ENCODE measurements at places on chromosomes 1 and 21.

DNA sequence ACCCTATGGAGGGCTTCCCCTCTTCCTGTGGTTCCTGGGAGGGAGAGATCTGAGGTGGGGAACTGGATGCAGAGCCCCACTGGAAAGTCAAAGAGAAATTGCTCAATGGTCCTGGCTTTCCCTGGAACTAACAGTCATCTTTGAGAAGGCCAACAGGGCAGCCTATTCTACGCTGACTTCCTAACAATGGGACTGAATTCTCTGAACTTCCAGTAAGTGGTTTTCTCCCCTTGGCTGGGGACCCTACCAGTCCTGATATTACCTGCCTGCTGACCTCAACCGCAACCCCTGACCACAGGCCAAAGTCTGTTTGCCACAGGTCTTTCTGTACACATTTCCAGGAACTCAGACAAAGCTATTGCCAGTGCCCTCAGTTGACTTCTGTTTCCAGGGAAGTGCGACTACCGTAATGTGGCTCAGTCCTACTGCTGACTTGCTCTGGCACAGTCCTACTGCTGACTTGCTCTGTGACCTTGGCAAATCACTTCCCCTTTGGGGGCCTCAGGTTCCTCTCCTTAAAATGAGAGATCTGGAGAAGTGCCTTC, 55.3 kb downstream of the C8B start:
- no peak for DNase-seq

DNA sequence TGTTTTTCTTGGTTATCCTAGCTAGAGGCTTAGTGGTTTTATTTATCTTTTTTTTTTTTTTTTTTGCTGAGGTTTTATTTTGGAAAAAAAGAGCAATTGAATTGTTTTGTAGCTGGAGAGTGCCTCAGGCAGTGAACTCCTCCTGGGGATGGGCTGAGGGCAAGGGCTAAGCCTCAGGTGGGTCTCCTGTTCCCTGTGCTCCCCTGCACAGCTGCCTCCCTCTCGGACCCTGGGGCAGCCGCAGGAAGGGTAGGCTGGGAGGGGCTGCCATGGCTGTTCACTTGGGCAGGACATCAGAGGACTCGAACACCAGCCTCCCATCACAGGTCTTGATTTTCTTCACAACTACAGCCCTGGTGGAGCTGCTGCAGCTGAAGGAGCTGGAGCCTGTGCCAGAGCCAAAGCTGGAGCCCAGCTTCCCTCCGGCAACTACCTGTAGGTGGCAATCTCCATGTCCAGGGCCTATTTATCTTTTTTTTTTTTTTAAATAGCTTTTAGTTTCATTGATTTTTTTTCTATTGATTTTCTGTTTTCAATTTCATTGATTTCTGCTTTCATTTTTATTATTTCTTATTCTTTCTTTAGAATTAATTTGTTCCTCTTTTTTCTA, 28.9 kb downstream of the LEPR start:
- DNase-seq = no peak

- DNase-seq = no peak
Measured at GRCh38 chr1:177600321-177600720, 369.5 kb downstream of the SEC16B start.

- no peak for DNase-seq
Measured at GRCh38 chr1:118842452-118843201, 145.5 kb downstream of the TBX15 start.

DNA sequence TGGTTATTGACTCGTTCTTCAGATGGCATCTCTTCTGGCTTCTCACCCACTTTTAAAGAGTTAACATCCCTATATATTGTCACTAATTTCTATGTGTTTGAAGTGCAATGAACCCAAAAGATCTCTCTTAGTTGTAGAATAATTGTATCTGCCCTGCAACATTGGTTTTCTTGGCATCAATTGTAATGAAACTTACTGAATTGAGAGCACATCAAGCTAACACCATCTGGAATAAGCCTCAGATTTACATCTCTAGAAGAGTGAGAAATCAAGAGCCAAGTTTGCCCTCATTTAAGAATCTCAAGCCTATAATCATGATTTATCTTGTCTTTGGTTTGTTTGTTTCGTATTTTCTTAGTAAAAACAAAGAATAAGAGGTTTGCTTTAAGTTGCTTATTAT, 372.6 kb upstream of the LRRC7 start:
- peak; percentile 93 for DNase-seq

DNA sequence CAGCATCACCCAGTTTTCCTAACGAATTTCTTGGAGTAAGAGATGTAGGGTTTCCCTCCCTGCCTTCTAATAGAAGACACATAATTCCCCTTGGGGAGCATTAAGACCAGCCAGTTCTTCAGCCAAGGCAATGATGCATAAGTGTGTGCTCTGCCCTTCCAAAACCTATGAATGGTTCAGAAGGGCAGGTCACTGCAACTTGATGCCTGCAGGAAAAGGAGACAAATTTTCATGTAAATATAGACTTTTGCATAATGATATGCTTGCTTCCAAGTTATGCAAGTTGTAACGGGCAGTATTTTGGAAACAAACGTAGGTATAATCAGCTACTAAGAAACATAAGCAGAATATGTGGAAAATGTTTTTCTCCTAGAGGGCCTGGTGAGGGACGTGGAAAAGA, 31.6 kb downstream of the PTGS2 start:
- no peak for DNase-seq

DNA sequence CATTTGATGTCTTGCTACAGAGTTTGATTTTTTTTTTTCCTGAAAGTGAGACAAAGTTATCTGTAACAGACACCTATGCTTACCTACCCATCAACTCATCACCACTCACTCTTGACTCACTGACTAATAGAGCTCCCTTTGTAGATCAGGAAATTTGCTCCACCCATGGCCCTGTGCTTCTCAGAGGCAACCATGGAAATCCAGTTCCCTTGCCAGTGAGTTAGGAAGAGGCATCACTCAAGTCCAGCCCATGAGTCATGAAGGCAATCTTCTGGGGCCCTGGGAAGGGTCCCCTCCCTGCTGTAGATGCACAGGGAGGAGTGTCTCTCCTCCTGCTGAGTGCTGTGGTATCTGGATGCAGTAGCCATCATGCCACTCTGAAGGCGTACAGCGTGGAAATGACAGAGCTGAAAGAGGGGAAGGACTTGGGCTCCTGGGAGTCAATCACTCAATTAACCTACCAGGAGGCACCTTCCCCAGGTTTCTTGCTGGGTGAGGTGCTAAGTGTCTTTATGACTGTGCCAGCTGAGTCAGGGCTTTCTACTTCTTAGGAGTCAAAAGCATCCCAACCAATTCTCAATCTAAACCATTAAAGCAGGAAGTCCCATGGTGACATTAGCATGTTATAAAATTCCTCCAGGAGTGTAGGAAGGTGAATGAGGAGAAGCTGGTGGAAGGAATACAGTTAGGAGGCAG, 56.1 kb downstream of the DNTTIP2 start:
- no peak for DNase-seq

DNA sequence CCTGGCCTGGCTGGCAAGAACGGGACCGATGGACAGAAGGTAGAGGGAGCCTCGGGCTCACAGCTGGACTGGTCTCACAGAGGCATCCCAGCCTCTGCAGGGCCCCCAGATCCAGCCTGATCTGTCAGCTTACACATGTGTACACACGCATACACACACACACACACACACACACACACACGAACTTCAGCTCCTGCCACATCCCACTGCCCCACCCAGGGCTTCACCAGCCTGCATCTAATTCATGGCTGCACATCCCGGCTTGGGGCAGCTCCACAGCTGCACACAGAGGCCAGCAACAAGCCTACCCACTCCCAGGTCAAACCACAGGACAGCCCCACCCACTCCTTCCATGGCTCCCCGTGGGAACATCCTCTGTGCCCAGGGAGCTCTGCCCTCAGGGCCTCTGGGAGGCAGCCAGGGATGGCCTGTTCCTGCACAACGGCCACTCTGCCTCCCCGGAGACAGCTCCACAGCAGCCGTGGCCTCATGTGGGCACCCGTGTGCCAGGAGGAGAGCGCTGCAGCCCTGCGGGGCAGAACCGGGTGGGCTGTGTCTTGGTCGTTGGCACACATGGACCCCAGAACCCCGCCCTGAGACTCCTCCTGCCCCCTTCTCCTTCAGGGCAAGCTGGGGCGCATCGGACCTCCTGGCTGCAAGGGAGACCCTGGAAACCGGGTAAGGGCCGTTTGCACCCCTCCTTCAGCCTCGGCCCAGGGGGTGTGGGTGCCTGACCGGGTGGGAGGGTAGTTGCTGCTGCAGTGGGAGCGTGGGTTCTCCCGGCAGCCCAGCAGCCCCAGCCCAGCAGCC, 19.1 kb downstream of the COL6A2 start:
- no peak for DNase-seq

- DNase-seq = no peak
Measured at GRCh38 chr21:37636152-37636860, 269.7 kb downstream of the DYRK1A start.

DNA sequence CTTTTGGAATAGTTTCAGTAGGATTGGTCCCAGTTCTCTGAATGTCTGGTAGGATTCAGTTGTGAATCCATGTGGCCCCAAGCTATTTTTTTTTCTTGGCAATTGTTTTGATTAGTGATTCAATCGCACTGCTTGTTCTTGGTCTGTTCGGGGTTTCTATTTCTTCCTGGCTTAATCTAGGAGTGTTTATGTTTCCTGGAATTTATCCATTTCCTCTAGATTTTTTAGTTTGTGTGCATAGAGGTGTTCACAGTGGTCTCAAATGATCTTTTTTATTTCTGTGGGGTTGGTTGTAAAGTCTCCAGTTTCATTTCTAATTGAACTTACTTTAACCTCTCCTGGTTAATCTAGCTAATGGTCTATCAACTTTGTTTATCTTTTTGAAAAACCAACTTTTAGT, 117.6 kb downstream of the NME7 start:
- DNase-seq = no peak

- DNase-seq = no peak
Measured at GRCh38 chr1:40317394-40318074, 448 bp upstream of the COL9A2 start.

DNA sequence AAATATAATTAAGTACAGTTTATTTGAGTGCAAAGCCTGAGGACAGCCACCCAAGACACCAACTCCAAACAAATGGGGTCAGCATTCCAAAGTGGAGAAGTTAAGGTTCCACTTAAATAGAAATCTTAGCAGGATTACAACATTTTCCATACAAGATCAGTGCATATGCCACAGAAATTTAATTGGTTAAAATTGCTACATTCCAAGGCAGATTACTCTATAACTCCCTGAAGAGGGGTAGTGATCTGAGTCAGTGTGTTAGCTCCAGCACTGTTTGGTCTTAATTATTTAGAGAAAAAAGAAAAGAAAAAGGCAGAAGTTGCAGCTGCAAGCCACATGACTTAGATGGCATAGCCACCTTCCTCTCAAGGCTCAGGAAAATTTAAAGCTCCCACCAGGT, 297.5 kb downstream of the HHIPL2 start:
- DNase-seq = no peak

- no peak for DNase-seq
Measured at GRCh38 chr1:24915816-24916602, 14.1 kb downstream of the RUNX3 start.

GRCh38 chr1:197868751-197869489, 33.5 kb upstream of the C1orf53 start:
- DNase-seq = peak; percentile 45

GRCh38 chr1:9315411-9316079, 22.9 kb downstream of the SPSB1 start:
- DNase-seq = no peak

GRCh38 chr1:107003972-107004371, 52.5 kb upstream of the PRMT6 start:
- DNase-seq = no peak

DNA sequence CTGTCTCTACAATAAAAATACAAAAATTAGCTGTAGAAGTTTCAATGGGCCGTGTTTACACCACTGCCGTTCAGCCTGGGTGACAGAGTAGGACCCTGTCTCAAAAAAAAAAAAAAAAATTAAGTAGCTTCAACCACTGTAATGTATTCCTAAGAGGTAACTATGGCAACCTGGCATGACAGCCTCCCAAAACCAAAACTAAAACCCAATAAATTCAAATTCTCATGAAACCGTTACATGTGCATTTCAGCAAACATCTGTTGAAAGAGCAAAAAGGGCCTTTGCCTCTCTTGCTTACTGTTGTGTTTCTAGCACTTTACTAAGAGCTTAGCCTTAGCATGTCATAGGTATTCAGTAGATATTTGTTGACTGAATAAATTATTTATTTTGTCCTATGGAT, 33.5 kb downstream of the ODR4 start:
- DNase-seq = no peak

DNA sequence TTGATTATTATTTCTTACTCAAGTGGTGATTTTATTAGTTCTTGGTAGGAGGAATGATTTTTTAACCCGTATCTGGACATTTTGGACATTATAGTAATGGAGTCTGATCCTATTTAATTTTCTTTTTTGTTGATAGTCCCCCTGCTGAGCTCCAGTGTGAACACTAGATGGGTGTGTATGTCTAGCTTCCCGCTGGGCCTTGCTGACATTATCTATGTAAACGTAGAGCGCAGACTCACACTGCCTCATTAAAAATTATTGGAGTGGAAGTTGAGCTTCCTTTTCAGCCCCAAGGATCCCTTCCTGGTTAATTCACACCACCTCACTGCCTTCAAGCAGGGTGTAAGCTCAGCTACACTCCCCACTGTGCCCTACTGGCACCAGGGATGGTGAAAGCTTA, 467.6 kb upstream of the PKN2 start:
- no peak for DNase-seq

DNA sequence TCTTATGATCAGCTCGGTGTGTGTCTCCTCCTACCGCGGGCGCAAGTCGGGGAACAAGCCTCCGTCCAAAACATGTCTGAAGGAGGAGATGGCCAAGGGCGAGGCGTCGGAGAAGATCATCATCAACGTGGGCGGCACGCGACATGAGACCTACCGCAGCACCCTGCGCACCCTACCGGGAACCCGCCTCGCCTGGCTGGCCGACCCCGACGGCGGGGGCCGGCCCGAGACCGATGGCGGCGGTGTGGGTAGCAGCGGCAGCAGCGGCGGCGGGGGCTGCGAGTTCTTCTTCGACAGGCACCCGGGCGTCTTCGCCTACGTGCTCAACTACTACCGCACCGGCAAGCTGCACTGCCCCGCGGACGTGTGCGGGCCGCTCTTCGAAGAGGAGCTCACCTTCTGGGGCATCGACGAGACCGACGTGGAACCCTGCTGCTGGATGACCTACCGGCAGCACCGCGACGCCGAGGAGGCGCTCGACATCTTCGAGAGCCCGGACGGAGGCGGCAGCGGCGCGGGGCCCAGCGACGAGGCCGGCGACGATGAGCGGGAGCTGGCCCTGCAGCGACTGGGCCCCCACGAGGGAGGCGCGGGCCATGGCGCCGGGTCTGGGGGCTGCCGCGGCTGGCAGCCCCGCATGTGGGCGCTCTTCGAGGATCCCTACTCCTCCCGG, 1.5 kb downstream of the KCNC4 start:
- DNase-seq = no peak

- no peak for DNase-seq
Measured at GRCh38 chr1:118186026-118186425, 998 bp upstream of the SPAG17 start.

GRCh38 chr1:21875621-21876063, 61.5 kb downstream of the HSPG2 start:
- DNase-seq = no peak
